ENCODE measurements at places on chromosomes 3 and 15. TPM values are rescaled to one million over a fixed set of nuclear protein-coding genes. Genes with fewer than 3 reads are reported as not detected.

The TRIM71 gene
- total RNA-seq: 0.05 TPM

DNA sequence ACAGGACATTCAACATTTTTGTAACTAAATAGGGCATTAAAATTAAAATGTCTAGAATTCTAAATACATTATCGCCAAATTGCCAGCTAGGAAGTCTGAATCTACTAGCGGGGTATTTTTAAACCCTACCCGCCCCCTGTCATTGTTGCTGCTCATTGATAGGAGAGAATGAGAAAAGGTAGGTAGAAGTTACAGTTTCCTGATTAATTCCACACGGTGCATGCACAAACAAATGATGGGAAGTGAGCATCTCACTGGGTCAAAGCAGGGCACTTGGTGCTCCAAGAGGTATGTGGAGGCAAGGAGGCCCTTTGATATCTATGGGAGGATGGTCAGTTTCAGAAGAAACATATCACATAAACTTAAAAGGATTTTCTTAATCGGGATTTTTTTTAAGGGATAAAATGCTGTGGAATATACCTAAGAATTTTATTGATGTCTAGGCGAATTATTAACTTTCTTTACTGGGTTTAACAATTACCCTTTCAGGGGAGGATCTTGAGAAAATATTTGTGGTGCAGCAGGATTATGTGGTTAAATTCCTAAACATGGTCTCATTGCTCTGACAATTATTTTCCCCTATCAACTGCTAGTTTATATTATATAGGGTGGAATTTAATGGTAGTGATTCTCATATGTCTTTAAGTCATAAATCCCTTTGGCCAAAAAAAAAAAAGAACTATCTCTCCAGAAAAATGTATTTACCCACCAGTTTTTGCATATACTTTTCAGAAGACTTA, 236.0 kb upstream of the GOLGA6L4 start:
- H3K4me3 ChIP-seq: no peak overlapping the region
- H3K36me3 ChIP-seq: no peaks in the 10 kb centered on the region
- no peak overlapping the region for H3K27ac ChIP-seq

- H3K27me3 ChIP-seq: no peaks in the 10 kb centered on the region
- H3K36me3 ChIP-seq: no peaks in the 10 kb centered on the region
- no peak for DNase-seq
- no peak overlapping the region for H3K27ac ChIP-seq
- no peaks in the 10 kb centered on the region for H3K4me1 ChIP-seq
- no peak overlapping the region for H3K4me3 ChIP-seq
Observed at GRCh38 chr3:189169728-189170127, 2.0 kb upstream of the TPRG1 start.

DNA sequence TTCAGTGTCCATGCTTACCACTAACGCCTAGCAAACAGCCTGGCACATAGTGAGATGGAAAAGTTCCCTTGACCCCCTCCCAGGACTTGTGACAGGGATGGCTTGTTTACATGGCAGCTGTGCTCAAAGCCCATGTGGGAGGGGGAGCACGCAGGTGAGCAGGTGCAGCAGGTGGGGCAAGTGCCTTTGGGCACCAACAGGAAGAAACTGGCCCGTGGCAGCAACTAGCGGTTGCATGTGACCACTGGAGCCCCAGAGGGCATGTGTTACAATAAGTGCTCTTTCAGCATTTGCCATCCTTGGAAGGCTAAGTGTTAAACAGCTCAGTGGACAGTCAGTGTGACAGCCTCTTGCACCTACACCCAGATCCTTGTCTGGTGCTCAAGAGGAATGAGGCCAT, 734.6 kb downstream of the TUSC7 start:
- H3K36me3 ChIP-seq: no peaks in the 10 kb centered on the region
- no peak for DNase-seq
- no peaks in the 10 kb centered on the region for H3K4me1 ChIP-seq
- no peaks in the 10 kb centered on the region for H3K27me3 ChIP-seq
- no peak overlapping the region for H3K4me3 ChIP-seq

- no peaks in the 10 kb centered on the region for H3K27me3 ChIP-seq
- no peaks in the 10 kb centered on the region for H3K36me3 ChIP-seq
- H3K4me1 ChIP-seq: no peaks in the 10 kb centered on the region
- H3K4me3 ChIP-seq: no peak overlapping the region
Observed at GRCh38 chr3:161028555-161029153, 76.5 kb downstream of the B3GALNT1 start.

GRCh38 chr3:186971578-186971977, 41.3 kb downstream of the ST6GAL1 start:
- H3K27ac ChIP-seq: no peak overlapping the region
- H3K4me3 ChIP-seq: no peak overlapping the region
- peaks cover 9% of the 10 kb centered on the region for H3K4me1 ChIP-seq
- H3K27me3 ChIP-seq: no peaks in the 10 kb centered on the region
- no peak for DNase-seq

DNA sequence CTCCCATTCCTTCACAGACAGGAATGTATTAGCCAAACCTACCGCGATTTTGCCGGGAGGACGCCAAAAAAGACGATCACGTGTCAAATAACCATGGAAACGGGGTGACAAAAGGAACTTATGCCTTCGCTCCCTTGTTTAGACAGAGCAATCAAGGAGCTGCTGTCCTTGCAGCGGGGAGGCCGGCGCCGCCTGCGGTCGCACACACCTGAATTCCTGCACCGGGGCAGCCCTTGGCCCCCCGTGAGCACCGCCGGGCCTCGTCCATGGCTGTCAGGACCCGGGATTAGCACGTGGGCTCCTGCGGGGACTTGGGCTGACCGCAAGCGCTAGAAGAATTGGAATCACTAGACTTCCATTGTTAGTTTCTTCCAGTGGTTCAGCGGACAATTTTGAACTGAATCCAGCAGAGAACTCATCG, 193.1 kb downstream of the SHQ1 start:
- no peak overlapping the region for H3K27ac ChIP-seq
- DNase-seq: no peak
- H3K4me3 ChIP-seq: no peak overlapping the region
- peaks cover 4% of the 10 kb centered on the region for H3K4me1 ChIP-seq
- peaks cover 14% of the 10 kb centered on the region for H3K27me3 ChIP-seq

DNA sequence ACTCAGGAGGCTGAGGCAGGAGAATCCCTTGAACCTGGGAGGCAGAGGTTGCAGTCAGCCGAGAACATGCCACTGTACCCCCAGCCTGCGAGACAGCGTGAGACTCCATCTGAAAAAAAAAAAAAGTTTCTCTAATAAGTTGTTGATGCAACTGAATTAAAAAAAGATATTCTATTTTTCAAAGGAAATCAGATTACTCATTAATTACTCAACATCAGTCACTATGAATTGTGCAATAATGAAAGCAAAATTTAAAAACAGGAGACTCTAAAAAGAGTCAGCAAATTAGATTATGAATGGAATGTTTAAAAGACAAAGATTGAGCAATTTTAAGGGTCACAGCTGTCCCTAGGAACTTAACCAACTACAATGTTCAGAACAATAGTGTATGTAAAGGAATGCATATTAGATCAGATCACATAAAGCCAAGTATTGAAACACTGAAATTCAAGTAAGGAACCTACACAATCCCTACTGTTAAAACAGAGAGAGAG, 60.2 kb upstream of the SLC4A7 start:
- no peak overlapping the region for H3K27ac ChIP-seq
- no peaks in the 10 kb centered on the region for H3K4me1 ChIP-seq
- no peaks in the 10 kb centered on the region for H3K27me3 ChIP-seq
- H3K36me3 ChIP-seq: no peaks in the 10 kb centered on the region
- no peak overlapping the region for H3K4me3 ChIP-seq

- no peak overlapping the region for H3K27ac ChIP-seq
- H3K4me1 ChIP-seq: no peaks in the 10 kb centered on the region
Observed at GRCh38 chr3:141146979-141147470, 84.6 kb upstream of the PXYLP1 start.

DNA sequence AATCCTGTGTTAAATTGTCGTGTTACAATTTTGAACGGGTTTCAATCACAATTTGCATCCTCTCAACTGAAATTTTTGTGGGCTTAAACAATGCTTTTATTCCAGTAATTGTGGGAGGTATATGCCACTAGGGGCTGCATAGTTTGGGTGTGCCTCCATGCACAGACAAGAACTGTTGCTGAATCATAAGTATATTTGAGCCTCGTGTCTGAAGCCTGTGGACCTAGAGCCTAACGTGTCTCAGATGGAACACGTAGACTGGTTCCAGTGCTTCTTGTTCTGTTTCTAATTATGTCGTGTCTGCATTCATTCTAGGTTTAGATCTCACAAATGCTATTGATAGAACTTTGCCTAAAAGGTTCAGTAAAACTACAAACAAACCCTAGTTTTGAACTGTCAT, 363.4 kb downstream of the RBMS3 start:
- no peaks in the 10 kb centered on the region for H3K4me1 ChIP-seq
- no peak for DNase-seq
- no peak overlapping the region for H3K27ac ChIP-seq
- no peaks in the 10 kb centered on the region for H3K36me3 ChIP-seq

DNA sequence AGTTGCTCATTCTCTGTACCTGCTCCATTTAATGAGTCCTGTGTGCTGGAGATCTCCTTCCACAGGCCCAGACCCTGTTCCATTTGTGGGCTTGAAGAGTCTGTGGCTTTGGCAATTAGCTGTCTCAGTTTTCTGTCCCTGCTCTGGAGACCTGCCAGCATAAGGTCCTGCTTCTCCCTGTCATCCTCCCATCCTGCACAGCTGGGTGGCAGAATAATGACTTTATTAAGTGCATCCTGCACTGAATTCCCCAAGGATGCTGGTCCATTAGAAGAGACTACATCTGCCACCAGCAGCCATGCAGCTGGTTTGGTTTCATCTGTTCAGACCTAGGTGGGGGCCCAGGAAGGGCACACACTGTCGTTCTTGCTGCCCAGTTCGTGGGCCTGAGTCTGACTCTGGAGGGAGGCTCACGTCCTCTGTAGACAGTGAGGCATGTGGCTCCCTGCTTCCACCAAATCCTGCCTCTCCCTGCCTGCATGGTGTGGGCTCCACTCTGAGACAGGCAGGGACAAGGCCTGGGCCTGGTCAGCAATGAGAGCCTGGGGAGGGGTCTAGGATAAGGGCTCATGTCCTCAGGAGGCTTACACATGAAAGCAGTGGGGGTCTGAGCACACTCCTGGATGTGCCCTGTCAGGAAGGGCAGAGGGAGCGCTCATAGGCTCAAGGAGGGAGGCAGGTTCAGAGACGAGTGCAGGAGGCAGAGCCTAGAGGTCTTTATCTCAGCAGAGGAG, 78.4 kb upstream of the PRR23E start:
- no peak overlapping the region for H3K4me3 ChIP-seq
- no peak overlapping the region for H3K27ac ChIP-seq
- no peak for DNase-seq
- H3K36me3 ChIP-seq: no peaks in the 10 kb centered on the region
- no peaks in the 10 kb centered on the region for H3K4me1 ChIP-seq

DNA sequence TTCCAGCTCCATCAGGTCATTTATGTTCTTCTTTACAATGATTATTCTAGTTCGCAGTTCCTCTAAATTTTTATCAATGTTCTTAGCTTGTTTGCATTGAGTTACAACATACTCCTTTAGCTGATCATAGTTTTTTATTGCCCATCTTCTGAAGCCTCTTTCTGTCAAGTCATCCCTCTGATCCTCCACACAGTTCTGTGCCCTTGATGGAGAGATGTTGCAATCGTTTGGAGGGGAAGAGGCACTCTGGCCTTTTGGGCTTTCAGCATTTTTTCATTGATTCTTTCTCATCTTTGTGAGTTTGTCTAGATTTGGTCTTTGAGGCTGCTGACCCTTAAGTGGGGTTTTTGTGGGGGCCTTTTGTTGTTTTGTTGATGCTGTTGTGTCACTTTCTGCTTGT, 234.6 kb upstream of the CBLB start:
- no peak for DNase-seq
- no peak overlapping the region for H3K27ac ChIP-seq
- no peaks in the 10 kb centered on the region for H3K27me3 ChIP-seq
- no peaks in the 10 kb centered on the region for H3K4me1 ChIP-seq
- no peaks in the 10 kb centered on the region for H3K36me3 ChIP-seq

DNA sequence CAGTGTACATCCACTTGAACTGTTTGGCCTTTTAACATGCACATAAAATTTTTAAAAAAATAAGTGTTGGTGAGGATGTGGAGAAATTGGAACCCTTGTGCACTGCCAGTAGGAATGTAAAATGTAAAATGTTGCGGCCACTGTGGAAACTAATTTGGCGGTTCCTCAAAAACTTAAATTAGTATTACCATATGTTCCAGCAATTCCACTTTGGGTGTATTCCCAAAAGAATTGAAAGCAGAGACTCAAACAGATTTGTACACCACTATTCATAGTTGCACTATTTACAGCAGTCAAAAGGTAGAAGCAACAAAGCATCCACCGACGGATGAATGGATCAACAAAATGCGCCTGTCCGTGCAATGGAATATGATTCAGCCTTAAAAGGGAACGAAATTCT, 55.2 kb upstream of the SEC61A1 start:
- H3K27ac ChIP-seq: no peak overlapping the region
- DNase-seq: no peak
- no peaks in the 10 kb centered on the region for H3K4me1 ChIP-seq
- no peaks in the 10 kb centered on the region for H3K27me3 ChIP-seq
- no peak overlapping the region for H3K4me3 ChIP-seq

DNA sequence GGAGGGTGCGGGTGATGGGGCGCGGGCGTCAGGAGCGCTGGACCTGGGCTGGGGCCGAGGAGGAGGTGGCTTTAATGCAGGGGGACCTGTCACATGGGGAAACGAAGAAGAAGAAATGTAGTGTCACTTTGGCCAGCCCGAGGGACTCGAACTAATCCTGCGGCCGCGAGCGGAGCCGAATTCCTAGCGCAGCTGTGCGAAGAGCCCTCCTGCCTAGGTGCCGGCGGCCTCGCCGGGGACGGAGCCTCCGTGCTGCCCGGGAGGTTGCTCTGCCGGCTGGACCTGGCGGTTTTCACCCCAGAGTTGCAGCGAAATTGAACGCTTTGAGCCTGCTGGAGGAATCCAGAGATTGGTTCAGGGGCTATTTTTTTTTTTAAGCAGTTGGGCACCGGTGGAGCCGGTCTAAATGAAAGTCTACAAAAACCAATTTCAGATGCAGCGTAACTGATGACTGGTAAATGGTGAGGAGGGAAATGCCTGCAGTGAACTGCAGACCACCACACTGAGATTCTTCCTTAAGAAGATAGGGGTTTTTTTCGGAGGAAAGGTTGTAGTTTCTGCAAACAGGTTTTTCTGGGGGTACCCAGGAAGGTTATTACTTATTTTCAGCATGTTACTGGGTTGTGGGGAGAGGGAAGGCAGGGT, 662 bp downstream of the TMEM108 start:
- DNase-seq: no peak
- H3K4me1 ChIP-seq: peaks cover 6% of the 10 kb centered on the region
- peaks cover 16% of the 10 kb centered on the region for H3K27me3 ChIP-seq
- no peak overlapping the region for H3K27ac ChIP-seq
- H3K4me3 ChIP-seq: no peak overlapping the region

GRCh38 chr15:45162771-45163507, 24.8 kb downstream of the SHF start:
- H3K27ac ChIP-seq: no peak overlapping the region
- no peaks in the 10 kb centered on the region for H3K27me3 ChIP-seq
- H3K4me1 ChIP-seq: peaks cover 30% of the 10 kb centered on the region
- no peak overlapping the region for H3K4me3 ChIP-seq

- no peak for DNase-seq
- no peaks in the 10 kb centered on the region for H3K36me3 ChIP-seq
- no peaks in the 10 kb centered on the region for H3K4me1 ChIP-seq
- H3K27ac ChIP-seq: no peak overlapping the region
- no peaks in the 10 kb centered on the region for H3K27me3 ChIP-seq
- H3K4me3 ChIP-seq: no peak overlapping the region
Observed at GRCh38 chr15:31156226-31156625, 54.7 kb upstream of the TRPM1 start.
